ENCODE measurements at places on chromosomes 16 and 17.
A peak's percentile ranks its signal among the peaks of the same experiment; 100 is the strongest.

- DNase-seq: no peak
These were observed 15.1 kb upstream of the CSNK2A2 start for GRCh38 chr16:58212824-58213655.

GRCh38 chr17:83094291-83094690 is 14.9 kb downstream of the METRNL start:
- DNase-seq: no peak

DNA sequence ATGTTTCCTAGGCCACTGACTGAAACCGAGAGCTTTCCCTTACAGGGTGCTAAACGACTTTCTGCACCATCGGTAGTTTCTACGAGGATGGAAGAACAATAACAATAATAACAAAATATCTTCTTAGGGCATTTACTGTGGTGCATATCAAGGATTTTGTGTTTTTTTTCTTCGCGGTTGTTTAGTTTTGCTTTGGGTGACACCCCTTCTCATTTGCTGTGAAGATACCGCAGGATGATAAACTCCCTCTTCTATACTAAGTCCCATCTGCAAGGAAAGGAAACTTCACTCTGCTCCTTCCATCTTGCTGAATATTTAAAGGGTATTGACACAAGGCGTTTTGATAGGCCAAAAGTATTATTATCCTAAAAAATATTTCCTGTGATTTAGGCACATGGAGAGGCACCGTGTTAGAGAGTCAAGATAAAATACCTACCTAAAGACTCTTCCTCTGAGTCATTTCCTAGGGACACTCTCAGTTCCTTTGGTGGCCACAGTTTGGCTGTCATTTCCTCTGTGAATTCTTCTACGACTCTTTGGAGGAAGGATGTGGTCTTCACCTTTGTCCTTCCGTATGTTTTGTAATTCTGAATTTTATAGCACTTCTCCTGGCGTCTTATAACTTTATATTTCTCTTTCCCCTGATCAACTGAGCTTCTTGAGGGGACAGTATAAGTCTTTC is 318.8 kb downstream of the CDH13 start:
- no peak for DNase-seq

GRCh38 chr17:27545562-27546229 is 85.3 kb upstream of the LGALS9 start:
- peak; percentile 67 for DNase-seq

Data from NCI-H1417 treated with DMSO at 0.1 percent for 48 hours (cell line).